Epithelial cell of prostate (primary cell): ENCODE measurements at places on chromosomes 1 and 21.

DNA sequence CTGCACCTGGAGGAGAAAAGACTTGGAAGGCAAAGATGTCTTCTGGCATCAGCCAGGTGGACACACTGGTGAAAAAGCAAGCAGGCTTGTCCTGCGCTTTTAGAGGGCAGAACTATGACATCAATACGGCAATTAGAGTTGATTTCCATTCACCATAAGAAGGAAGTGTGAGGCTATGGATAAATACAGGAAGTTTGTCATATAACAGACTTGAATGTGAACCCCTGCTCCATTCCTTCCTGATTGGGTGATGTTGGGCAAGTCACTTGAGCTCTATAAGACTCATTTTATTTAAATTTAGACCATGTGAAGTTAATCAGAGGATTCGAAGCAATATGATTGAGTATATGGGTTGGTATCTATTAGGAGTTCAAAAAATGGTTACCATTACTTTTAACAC lies 137.8 kb downstream of the PLPP3 start:
- DNase-seq, result no peak

DNA sequence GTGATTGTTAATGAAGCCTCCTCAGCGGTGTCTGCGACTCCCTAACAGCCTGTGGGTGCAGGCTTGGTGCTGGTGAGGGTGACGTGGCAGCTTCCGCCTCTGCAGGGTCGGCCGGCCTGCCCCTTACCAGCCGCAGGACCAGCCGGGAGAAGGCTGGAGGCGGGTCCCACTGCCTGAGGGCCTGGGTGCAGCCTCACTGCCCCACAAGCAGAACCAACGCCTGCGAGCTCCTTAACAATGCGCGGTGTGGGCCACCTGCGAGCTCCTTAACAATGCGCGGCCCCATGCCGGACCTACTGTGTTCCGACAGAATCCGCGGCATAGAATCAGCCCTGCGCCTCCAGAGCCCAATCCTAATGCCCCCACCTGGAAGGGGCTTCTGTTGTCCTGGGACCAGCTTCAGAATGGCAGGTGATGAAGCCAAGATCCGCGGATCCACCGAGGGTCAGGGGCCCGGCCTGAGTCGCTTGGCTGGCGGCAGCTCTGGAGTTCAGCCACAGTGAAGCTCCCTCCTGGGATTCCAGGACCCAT lies 54.4 kb upstream of the AJAP1 start:
- DNase-seq, result no peak

GRCh38 chr1:61370177-61370912 lies 288.0 kb downstream of the NFIA start:
- DNase-seq, result no peak

DNA sequence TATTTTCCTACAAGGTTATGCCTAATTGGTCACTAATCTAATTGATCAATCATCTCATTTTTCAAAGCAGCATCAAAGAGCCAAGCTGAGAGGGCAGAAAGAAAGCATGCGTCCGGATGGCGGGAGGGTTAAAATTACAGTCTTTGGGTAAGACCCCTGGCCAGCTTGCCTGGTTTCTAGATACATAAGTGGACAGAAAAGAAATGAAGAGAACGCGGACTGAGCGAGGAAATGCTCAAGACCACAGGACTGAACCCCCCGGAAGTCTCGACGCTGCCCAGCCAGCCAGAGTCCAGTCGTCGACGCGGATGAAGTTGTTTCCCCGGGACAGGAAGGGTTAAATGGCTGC lies 297.2 kb downstream of the OMA1 start:
- DNase-seq, result no peak

DNA sequence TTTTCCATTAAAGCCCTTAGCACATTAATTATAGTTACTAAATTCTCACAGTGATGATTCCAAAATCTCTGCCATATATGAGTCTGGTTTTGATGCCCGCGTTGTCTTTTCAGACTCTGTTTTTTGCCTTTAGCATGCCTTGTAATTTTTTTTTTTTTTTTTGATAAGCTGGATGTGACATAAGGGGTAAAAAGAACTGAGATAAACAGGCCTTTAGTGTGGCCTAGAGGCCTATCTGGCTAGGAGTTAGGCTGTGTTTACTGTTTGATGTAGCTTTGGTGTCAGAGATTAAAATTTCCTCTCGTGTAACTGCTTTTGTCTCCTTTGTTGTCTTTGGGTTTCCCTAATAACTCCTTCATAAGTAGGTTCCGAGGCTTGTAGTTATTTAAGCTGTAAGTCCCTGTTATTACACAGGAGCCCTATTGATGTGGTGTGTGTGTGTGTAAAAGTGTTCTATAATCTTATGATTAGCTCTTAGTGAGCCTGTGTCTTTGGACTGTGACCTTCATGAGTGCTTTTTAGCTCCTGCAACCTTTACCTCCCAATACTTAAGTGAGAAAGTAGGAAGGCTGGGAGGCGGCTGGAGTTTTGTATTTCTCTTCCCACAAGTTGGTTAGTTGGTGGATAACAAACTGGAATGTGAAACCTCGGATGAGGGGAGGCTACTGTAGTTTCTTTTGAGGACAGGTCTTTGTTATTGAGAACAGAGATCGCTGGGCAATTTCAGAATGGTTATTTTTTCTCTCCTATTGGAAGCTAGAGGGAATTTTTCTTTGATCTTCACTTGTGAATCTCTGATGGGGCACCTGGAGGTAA lies 19.3 kb downstream of the HS2ST1 start:
- DNase-seq, result no peak

DNA sequence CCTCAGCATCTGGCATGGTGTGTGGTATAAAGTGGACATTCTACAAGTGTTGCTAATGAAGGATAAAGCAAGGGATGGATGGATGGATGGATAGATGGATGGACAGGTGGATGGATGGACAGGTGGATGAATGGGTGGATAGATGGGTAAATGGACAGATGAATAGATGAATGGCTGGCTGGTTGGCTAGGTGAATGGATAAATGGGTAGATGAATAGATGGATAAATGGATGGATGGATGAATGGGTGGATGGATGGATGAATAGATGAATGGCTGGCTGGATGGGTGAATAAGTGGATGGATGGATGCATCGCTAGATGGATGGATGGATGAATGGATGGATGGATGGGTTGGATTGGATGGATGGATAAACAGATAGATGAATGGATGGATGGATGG lies 66.2 kb downstream of the SUSD4 start:
- no peak for DNase-seq
